ENCODE measurements at places on chromosomes 1 and 21. TPM values are rescaled to one million over a fixed set of nuclear protein-coding genes. Genes with fewer than 3 reads are reported as not detected.

ANGPTL1 gene
- total RNA-seq = 5.7 TPM

GJA8 gene
- not detected for total RNA-seq

CLEC20A gene
- not detected for total RNA-seq

- H3K4me1 ChIP-seq = no peaks in the 10 kb centered on the region
- peaks cover 32% of the 10 kb centered on the region for H3K27me3 ChIP-seq
- H3K4me3 ChIP-seq = no peak overlapping the region
- H3K36me3 ChIP-seq = no peaks in the 10 kb centered on the region
- DNase-seq = no peak
Observed at GRCh38 chr21:35984654-35985361, 75.5 kb downstream of the SETD4 start.

- H3K4me3 ChIP-seq = no peak overlapping the region
- peaks cover 16% of the 10 kb centered on the region for H3K4me1 ChIP-seq
- H3K36me3 ChIP-seq = no peaks in the 10 kb centered on the region
- no peaks in the 10 kb centered on the region for H3K27me3 ChIP-seq
Observed at GRCh38 chr21:25925064-25925800, 190.5 kb downstream of the GABPA start.

- H3K36me3 ChIP-seq = no peaks in the 10 kb centered on the region
- H3K27me3 ChIP-seq = no peaks in the 10 kb centered on the region
- no peak for DNase-seq
- peaks cover 4% of the 10 kb centered on the region for H3K4me1 ChIP-seq
Observed at GRCh38 chr1:33634806-33635205, 162.4 kb downstream of the ZSCAN20 start.

DNA sequence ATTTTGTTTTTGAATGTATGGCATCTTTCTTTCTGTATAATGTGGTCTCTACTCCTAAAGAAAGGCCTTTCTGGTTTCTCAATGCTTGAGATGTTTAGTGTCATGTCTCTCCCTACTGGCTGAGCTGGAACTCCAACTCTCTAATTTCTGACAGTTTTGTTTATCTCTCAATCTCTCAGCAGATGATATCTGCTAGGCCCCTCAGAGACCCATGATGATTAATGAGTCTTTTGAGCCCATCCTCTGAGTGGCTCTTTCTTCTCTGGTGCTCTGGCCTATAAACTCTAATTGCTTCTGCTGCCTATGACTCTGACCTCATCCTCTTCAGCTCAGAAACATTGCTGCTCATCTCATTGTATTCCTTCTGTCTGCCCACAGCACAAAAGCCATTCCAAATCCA lies 46.6 kb downstream of the CRB1 start:
- H3K27ac ChIP-seq = no peak overlapping the region
- no peaks in the 10 kb centered on the region for H3K36me3 ChIP-seq

All from astrocyte (in vitro differentiated cells and primary cell).